Right forelimb (tissue), 1 donor: ENCODE measurements at places on chromosomes 1 and 21.

- DNase-seq = no peak
Observed at GRCh38 chr1:74570797-74571492, 58.5 kb upstream of the LRRC53 start.

GRCh38 chr1:60052601-60053000 lies 21.0 kb downstream of the C1orf87 start:
- DNase-seq = no peak

DNA sequence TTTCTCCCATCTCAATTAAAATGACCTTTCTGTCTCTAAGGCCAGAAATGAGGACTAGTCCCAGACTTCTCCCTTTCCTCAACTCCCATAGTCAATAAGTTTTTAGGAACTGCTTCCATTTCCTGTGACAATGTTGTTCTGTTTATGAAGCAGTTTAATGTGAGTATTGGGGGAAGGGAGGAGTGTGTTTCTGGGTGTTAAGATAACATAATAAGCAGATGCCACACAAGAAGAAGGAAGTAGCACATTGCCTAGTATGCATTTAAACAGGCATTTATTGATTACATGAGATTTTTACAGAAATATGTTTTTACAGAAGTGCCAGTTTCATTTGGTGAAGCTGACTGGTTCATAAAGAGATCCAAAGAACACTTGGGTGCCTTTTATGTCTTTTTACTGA lies 65.6 kb upstream of the TNR start:
- no peak for DNase-seq

- no peak for DNase-seq
Observed at GRCh38 chr1:110189181-110189580, 20.9 kb upstream of the KCNC4 start.

- no peak for DNase-seq
Observed at GRCh38 chr1:12420171-12420570, 190.3 kb downstream of the VPS13D start.
